ENCODE measurements at places on chromosomes 13 and 19.

DNA sequence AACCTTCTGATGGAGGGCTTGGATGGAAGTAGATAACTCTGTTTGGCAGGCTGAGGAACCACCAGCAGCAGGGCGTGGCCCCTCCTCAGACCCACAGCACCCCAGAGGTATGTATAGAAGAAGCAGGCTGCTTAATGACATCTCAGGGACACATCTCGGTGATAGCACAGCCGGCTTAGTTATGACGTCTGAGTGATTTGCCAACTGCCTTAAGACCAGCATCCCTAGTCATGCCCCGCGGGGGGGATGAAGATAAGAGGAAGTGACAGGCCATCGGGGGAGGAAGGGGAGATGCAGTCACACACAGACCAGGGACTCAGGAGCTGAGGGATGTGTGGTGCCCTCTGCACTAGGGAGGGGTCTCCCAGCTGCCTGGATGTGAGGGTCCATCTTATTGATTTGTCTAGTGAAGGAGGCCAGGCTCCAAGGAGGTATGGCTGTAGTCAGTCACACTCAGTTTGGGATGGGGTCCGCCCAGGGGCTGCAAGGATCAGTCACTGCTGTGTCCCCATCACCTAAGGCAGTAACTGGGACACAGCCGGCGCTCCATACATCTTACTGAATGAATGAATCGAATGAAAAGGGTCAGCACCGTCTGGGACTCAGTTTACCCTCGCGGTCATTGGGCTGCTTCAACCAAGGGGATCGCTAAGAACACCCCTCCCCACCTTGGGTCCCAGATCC, 19.2 kb upstream of the ERCC1 start:
- no peak for DNase-seq

GRCh38 chr19:7930765-7931164, 4.8 kb upstream of the CTXN1 start:
- no peak for DNase-seq

- no peak for DNase-seq
Observed at GRCh38 chr19:9937001-9937411, 691 bp upstream of the OLFM2 start.

- DNase-seq: peak; percentile 6
Observed at GRCh38 chr19:10228920-10229319, 2.2 kb downstream of the S1PR2 start.

DNA sequence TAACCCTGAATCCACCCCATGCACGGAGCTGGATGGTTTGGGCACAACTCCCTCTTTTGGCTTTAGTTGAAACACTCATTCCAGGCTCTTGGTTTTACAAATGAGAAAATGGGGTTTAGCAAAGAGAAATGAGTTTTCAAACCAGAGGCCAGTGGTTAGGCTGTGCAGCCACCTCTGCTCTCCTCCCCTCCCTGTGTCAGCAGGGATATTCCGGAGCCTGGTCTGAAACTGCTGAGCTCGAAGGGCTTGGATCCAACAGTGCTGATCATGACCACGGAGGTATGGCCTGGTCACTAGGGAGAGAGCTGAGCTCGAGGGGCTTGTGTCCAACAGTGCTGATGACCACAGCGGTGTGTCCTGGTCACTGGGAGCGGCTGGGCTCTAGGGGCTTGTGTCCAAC, 41.5 kb downstream of the ZNF787 start:
- DNase-seq: no peak

- no peak for DNase-seq
Observed at GRCh38 chr13:39297664-39298171, 259.5 kb downstream of the NHLRC3 start.

DNA sequence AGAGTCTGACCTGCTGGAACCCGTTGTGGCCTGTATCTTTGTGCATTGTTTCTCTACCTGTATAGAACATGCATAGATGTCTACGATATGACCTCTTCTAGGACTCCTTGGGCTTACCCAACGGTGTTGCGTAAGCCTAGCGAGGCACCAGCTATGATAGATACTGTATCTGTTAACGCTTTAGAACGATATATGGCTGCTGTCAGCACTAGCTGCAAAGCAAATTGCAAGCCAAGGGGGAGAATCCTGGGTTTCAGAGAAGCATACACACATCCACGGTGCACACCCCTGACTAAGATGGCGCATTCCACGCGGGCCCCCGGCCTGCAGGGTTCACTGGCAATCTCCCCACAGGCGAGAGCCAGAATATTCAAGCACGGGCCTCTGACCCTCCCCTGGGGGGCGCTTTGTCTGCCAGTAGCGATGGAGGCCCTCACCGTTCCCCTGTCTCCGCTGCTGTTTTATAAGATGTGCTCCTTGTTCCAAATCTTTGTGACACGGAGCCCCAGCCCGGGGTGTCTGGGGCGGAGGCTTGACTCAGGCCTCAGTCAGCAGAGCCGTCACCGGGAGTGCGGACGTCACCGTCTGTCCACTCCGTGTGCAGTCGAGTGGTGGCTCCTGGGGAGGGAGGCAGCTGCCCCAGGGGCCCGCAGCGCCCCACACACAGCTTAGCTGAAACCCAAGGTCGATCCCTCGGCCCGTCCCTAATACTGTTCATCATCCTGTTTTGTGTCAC, 12.9 kb upstream of the RPS15 start:
- DNase-seq: no peak

DNA sequence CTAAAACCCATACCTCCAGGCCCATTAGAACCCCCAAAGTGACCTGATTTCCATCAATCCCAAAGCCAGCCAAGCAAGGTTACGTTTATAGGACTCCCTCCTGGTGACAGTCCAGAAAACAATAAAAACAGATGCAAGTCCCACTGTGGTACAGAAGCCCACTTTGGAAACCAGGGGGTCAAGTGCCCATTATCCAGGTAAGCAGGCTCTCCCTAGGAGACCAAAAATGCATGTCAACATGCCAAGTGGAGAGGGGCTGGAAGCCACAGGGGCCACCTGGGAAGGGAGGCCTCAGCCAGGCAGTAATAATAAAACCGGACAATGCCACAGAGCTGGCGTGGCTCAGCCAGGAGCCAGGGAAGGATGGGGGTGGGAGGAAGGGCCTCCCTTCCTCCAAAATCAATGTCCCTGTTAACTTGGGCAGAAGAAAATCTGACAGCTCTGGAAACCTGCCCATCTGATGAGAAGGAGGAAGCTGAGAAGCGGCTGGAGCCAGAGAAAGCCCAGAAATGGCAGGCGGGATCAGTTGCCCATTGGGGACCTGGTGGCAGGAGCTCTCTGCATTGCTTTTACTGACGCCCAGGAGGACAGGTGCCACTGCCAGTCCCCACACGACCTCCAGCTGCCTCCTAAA, 160.4 kb downstream of the ZIC5 start:
- DNase-seq: no peak

DNA sequence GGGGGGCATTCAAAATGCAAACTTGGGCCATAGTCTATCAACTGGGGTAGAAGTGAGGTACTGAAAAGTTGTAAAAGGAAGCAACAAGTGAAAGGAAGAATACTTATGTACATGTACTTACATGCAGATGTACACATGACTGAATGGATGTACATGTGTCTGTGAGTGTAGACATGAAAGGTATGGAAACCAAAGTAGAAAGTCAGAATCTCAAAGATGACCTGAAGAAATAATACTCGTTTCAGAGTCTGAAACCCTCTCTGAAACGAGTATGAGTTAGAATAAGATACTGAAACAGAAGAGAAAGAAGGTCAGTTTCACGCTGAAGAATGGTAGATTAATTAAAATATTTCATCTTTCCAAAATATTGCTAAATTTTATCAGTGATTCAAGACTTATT, 13.9 kb downstream of the DZIP1 start:
- no peak for DNase-seq

DNA sequence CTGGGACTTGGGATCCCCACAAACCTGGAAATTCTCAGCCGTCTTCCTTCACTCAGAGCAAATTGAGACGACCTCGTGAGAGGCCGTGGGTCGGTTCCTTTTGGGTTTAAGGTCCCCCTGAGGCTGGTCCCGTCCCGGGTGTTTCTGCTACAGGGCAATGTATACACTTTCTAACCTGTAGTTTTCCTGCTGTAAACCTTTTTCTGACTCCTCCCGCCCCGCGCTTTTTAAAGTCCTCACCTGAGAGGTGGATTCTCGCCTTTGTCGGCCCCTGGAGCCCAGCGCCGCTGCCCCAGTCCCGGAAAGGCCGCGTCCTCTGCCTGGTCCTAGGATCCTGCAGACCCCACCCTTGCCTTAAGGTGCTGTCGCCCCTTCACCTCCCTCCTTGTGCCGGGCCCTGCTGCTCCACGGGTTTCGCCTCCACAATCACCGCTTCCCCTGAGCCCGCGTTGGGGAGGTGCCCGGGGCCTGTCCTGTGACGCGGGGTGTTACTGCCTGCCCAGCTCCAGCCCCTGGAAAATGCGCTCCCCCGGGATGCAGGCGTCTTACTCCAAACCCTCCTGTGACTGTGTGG, 391 bp downstream of the ZNF761 start:
- no peak for DNase-seq

GRCh38 chr13:92547266-92547665, 679.3 kb upstream of the GPC6 start:
- no peak for DNase-seq

GRCh38 chr13:114272977-114273376, 8.4 kb upstream of the UPF3A start:
- DNase-seq: no peak

DNA sequence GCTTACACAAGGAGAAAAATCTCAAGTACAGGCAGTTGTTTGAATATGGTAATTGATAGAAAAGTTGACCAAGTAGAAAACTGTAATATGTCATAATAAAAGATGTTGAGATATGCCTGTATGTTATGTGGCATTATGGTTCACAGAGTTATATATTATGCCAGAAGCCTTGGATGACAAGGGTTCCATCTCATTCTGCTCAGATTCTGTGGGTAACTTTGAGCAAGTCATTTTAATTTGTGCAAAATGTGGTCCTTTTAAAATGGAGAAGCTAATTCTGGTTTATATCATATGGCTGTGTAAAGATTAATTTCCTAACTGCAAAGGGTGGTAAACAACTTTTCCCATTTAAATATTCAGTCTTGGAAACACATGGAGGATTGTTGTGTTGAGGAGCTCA, 180.9 kb downstream of the GPC6 start:
- no peak for DNase-seq

- no peak for DNase-seq
Observed at GRCh38 chr19:15900504-15900903, 2.6 kb upstream of the CYP4F2 start.

- DNase-seq: peak; percentile 11
Observed at GRCh38 chr13:30576528-30576927, 41.2 kb upstream of the USPL1 start.

DNA sequence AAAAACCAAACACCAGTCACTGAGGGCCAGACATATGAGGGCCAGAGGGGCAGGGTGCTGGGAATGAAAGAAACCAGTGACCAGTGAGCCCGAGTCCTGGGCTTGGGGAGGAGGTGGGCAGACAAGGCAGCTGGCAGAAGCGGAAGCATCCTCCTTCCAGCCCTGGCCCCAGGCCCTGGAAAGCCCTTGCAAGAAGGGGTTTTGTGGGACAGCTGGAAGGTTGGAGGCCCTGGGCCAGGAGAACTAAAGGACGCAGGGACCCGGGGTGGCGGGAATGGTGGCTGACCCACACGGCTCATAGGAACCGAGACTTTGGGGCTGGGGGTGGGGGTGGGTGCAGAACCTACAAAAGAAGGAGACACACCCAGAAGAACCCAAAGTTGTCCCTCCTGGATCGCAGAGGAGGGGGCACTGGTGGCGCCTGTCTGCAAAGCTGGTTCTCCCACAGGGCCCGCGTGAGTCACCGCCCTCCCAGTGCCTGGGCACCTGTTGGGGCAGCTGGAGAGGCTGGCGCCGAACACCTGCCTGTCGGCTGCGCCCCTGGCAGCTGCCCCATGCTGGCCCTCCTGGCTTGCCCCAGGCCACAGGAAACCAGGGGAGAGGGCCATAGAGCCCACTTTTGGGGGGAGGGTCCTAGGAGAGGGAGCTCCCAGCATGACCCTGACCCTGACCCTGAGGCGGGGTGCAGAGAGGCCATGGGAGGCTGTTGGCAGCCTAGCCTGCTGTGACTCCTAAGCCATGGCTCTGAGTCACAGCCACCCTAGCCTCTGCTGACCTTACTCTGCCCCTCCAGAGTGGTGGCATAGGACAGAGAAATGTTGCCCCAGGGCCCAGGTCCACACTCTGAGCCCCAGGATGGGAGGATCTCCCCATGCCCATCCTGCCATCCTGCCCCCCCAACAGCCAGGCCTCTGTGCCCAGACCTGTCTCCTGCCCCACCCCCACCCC, 802 bp downstream of the DMPK start:
- no peak for DNase-seq

DNA sequence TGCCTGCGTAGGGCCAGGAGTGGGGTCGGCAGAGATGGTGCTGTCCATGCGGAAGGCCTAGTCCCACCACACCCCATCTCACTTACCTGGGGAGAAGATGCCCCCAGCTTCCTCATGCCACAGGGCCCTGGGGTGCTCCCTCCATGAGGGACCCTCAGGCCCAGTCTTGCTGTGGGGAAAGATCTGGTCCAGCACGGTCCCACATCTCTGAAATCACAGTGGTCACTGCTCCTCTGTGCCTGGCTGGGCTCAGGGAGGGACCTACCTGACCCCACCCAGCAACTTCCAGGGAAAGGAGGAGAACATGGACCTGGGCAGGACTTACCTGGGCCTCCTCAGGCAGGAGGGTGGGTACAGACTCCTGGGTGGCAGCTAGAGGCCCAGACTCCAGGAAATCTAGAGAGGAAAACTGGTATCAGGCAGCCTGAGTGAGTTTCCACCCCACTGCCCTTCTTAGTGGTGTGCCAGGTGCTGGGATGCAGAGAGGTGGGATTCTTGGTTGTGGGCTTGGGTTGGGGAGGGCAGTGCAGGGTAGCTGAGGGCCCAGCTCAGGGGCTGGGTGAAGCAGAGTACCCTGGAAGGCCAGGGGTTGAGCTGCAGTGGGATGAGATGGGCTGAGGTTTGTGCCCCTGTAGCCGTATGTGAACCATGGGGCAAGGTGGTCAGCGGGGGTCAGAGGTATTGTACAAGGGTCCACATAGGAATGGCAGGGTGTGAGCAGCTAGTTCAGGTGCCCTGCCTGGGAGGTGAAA, 3.8 kb downstream of the MZF1 start:
- DNase-seq: no peak

DNA sequence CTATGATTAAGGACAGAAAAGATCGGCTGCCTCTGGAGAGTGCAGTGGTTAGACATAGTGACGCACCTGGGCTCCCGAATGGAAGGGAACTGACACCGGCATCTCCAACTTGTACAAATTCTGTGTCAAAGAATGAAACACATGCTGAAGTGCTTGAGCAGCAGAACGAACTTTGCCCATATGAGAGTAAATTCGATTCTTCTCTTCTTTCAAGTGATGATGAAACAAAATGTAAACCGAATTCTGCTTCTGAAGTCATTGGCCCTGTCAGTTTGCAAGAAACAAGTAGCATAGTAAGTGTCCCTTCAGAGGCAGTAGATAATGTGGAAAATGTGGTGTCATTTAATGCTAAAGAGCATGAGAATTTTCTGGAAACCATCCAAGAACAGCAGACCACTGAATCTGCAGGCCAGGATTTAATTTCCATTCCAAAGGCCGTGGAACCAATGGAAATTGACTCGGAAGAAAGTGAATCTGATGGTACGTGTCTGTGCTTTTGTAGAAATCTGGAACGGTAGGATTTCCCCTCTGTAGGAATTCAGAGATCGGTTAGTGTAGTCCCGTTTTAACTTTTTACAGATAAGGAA, 16.9 kb downstream of the ERCC5 start:
- DNase-seq: no peak
